ENCODE measurements at places on chromosomes 7 and 10.

DNA sequence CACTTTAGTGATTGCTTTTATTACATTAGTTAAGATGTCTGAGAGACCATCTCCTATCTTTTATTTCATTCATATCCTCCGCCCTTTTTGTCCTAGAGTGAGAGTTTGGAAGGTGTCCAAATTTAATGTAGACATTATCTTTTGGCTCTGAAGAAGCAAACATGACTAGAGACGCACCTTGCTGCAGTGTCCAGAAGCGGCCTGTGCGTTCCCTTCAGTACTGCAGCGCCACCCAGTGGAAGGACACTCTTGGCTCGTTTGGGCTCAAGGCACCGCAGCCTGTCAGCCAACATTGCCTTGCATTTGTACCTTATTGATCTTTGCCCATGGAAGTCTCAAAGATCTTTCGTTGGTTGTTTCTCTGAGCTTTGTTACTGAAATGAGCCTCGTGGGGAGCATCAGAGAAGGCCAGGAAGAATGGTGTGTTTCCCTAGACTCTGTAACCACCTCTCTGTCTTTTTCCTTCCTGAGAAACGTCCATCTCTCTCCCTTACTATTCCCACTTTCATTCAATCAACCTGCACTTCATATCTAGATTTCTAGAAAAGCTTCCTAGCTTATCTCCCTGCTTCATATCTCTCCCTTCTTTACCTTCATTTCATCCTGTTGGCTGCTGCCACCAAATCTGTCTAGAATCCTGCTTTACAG is 10.4 kb upstream of the CLCN1 start:
- DNase-seq: no peak

DNA sequence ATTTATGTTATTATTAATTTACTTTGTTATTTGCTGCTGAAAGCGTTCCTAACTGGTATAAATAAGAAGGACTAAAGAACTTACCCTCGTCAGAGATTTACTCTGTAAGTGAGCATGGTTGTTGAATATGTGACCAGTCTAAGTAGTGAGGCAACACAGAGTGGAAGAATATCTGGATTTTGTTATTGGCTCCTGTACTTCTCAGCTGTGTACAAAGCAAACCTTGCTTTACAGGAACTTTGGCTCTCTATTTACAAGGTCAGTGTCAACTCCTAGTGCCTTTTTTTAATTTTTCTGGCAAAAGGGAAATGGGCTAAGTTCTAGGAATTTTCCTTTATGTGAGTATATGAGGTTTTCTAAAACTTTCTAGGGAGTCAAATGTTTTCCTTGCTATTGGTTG is 35.6 kb downstream of the PDK4 start:
- no peak for DNase-seq

- no peak for DNase-seq
Measured at GRCh38 chr7:158020706-158021095, 566.9 kb downstream of the PTPRN2 start.

GRCh38 chr10:80530251-80530650 is 7.5 kb upstream of the SH2D4B start:
- no peak for DNase-seq

- no peak for DNase-seq
Measured at GRCh38 chr10:86377797-86378146, 11.2 kb upstream of the GRID1 start.

GRCh38 chr10:120634659-120635058 is 177.6 kb downstream of the PLPP4 start:
- DNase-seq: no peak

Measured in NCI-H146 (cell line).